ENCODE measurements at places on chromosomes 4 and X.

DNA sequence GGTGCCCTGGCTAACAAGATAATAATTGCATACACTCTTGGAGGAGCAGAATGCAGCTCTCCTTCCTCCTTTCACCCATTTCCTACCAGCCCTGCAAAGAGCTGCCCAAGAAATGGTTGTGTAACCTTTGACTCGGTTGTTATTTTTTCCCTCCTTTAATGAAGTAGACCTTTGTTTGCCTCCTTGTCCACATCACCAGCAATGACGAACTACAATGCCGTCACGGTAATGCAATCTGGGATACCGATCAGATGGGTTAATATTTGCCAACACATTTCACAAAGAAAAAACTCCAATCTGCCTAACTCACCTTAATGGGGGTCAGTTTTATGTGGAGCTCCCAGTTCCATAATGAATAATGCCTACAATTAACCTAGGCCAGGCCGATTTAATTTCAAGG, 32.0 kb downstream of the GPRIN3 start:
- DNase-seq = no peak

- DNase-seq = no peak
Measured at GRCh38 chr4:4402966-4403365, 16.1 kb downstream of the NSG1 start.

DNA sequence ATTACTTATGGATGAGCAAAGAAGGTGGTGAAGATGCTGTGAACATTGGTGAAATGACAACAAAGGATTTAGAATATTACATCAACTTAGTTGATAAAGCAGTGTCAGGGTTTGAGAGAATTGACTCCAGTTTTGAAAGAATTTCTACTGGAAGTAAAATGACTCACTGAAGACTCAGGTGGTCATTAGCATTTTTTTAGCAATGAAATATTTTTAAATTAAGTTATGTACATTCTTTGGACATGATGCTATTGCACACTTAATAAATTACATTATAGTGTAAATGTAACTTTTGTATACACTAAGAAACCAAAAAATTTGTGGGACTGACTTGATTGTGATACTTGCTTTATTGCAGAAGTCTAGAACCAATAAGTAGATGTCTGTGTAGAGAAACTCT, 56.9 kb downstream of the USO1 start:
- DNase-seq = no peak

DNA sequence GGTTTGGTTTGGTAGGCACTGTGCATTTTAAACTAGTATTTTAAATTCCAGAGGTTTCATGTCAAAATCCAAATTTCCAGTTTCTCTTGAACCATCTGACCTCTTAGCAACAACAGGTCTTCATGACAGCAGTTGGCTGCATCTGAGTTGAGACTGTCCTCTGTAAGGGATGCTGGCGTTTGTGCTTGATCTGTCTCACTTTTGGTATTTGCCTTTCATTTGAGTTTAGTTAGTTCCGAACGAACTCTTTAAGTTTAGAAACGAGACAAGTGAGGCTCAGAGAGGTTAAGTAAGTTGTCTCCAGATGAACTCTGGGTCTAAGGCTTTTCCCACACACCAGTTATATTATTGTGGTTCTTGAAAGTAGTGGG, 29.1 kb downstream of the SPARCL1 start:
- no peak for DNase-seq

DNA sequence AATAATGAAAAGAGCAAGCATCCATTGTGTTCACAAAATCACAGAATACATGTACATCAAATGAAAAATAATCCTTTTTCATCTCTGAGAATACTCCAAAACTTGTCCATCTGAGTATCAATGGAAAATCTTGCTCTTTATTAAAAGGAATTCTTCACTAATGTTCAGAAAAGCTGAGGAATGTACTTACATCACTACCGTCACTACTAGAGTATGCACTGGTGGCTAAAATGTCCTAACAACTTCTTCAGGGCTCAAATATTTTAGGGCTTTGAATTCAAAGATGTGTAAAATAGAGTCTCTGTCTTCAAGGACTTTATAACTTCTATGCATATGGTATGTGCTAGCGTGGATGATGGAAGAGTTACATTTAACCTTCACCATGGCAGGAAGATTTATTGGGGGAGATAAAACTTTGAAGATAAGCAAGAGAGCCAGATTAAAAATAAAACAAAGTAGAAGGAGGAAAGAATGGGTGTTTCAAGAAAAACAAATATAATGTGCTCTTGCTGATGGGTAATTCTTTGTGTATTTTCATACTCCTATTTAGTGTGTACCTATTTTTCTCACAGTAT, 55.1 kb downstream of the DMD start:
- DNase-seq = no peak

- no peak for DNase-seq
Measured at GRCh38 chrX:123869488-123869887, 9.6 kb downstream of the XIAP start.

- no peak for DNase-seq
Measured at GRCh38 chr4:174714393-174715211, 114.4 kb downstream of the GLRA3 start.

GRCh38 chr4:18954538-18954937, 933.0 kb upstream of the LCORL start:
- DNase-seq = no peak

DNA sequence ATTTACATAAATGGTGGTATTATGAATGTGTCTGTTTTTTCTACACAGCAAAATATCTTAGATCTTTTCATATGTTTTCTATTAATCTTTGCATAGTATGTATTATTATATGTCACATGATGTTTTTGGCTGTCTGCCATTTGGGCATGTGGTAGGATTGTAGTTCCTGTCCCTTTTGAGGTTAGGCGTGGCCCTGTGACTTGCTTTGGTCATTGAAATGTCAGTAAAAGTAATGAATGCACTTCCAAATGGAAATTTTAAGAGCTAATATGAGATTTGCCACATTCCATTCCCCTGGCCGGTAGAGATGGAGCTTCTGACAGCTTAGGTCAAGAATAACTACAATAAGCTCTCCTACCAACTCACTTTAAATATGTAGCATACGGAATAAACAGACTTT, 45.1 kb downstream of the JADE3 start:
- no peak for DNase-seq

DNA sequence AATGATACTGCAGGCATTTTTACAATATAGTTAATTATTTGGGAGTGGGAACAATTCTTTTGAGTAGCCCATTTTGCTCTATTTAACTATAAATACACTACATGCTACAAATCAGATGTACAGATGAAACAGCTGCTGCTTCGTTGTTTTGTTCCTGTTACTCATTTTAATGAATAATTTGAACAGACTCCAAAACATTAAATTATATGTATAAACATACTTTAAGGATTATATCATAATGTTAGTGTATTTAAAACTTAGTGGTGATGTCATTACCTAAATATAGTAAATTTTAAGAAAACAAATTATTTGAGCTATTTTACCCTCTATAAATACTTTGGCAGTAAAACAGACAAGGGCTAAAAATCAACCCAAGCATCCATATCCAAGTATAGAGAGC, 60.7 kb downstream of the GAB1 start:
- DNase-seq = no peak

DNA sequence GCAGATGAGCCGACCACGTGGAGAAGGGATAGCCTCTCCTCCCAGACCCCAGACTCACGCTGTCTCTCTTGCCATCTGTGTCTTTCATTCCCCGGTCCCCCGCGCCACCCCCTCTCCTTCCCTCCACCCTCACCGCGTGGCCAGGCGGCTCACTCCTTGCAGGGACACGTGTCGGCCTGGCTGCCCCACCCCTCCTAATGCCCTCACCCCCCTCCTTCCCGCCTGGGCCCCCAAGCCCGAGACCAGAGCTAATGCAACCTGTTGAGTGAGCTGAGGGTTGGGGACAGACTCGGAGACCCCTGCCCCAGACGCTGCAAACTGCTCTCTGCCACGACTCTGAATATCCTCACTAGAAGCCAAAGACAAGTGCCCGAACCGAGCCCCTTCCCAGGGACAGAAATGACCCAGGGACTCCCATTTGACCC, 1.8 kb downstream of the SLC38A5 start:
- DNase-seq = no peak

- DNase-seq = no peak
Measured at GRCh38 chrX:65741823-65742222, 74.4 kb downstream of the MSN start.

GRCh38 chr4:104365618-104366017, 129.1 kb downstream of the CXXC4 start:
- DNase-seq = no peak

DNA sequence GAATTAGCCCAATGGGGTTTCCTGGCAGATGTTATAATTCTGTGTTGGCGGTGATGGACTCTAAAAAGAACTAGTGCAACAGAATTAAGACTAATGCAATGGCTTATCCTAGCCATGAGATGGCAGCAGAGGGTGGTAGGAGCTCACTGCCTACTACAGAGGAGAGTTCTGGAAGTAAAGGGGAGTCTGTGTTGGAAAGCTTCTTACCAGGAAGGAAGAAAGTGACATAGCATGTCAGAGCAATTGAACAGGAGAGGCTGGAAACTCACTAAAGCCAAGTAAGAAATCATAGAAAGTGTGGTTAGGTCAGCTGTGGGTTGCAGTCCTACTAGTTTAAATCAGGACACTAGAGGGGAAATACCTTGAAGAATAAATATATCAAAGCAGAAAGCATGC, 6.3 kb upstream of the TRPC5OS start:
- DNase-seq = peak; percentile 49

DNA sequence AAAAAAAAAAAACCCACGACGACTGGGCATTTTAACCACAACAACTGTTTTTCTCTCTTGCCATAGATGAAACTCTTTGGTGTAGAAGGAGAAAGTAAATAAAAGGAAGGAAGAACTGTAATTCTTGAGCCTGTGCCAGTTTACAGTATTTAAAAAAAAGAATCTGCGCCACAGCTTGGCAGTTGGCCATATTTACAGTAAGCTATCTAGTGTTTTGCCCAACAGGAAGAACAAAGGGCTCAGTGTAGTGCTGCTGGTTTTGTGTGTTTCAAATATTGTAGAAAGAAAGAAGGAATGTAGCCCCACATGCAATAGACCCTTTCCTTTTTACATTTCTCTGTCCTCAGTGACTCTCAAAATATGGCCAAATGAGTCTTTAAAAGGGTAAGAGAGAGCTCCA, 66.1 kb downstream of the NR3C2 start:
- DNase-seq = no peak

GRCh38 chrX:142204522-142205433, at the start of gene MAGEC2:
Gene MAGEC2 (minus strand): TSS chrX:142205290. CDS start chrX:142203987, 1,303 bp downstream.
- DNase-seq = no peak

DNA sequence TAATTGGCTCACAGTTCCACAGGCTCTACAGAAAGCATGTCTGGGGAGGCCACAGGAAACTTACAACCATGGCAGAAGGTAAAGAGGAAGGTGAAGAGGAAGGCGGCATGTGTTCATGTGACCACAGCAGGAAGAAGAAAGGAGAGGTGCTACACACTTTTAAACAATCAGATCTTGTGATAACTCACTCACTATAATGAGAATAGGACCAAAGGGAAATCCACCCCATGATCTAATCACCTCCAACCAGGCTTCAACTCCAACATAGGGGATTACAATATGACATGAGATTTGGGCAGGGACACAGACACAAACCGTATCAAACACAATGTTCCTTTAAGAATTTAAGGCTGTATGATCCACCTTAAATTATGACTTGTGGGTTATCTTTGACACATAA, 10.5 kb upstream of the PGM2 start:
- DNase-seq = no peak

DNA sequence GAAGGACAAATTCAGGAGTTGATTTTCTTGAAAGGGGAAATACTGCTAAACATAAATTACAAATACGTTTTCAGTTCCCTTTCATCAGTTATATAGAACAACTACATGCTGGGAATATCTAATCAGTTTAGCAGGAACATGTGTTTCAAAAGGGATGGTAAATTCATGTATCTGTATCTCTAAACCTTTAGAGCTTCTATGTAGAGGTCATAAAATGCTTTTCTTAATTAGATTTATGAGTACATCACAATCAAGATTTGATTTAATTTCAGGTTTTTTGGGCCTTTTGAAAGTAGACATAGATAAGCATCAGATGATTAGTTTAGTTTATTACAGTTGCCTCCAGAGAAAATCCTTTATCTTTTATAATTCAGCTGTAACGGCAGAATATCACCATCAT, 12.9 kb downstream of the PDLIM3 start:
- DNase-seq = no peak

DNA sequence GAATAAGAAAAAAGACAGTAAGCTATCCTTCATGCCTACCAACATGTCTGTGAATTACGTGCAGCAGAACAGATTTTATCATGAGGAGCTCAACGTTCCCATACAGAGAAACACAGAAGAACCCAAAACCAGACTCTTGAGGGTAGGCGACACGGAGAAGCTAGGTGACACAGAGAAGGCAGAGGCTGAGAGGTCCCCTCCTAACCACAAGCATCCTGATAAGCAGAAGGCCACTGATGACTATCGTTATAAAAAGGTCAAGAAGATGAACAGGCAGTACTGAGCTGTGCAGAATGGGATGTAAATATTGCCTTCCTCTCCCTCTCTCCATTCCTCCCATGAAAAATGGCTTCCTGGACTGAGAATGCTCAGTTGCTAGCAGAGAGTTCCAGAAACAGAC, 350.2 kb upstream of the BOD1L1 start:
- DNase-seq = no peak

GRCh38 chr4:111595456-111595855, 549.8 kb upstream of the FAM241A start:
- DNase-seq = no peak

DNA sequence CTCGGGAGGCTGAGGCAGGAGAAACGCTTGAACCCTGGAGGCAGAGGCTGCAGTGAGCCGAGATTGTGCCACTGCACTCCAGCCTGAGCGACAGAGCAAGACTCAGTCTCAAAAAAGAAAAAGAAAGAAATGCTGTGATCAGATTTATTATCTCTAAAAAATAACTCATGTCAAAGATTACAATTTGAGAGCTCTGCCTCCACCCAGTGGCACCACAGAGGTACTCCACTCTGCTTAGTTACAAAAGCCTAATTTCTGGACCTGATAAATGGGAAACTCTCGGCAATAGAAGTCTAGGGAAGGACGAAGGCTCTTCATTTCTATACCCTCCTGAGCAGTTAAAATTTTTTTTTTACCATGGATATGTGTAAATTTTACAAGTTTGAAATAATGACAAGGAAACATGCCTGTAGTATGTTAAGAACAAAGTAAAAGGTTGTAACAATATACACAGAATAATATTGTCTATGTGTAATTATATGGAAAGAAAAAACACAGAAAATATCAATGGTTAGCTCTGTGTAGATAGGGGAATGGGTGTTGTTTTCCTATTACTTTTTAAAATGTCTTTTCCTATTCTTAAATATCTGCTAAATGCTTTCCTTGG, 149.8 kb downstream of the STIM2 start:
- DNase-seq = peak; percentile 28

DNA sequence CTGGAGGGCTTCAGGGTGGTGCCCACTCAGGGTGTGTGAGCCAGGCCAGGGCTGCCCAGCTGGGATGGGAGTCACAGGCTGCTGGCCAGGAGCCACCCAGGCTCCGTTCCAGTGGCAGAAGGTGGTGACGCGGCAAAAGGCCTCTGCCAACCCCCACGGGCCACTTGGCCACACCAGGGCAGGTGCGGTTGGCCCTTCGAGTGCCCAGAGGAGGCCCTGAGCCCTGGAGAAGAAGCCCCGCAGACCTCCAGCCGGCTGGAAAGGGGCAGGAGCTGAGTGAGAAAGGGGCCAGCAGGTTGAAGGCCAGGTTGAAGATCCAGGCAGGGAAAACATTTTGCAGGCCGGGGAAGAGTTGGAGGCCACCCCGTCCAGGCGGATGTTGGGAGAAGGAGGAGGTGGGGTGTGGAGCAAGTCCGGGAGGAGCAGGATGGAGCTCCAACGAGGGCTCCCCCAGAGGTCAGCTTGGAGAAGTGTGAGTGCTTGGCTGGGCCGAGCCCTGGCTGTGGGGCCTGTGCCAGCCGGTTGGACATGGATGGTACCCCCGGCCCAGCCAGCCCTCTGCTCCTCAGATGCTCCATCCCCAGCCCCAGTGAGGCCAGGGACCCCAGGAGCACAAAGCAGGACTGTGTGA, 2.8 kb upstream of the CPLX1 start:
- DNase-seq = no peak

Measured in hippocampal formation (tissue), 2 donors.